ENCODE measurements at places on chromosomes 5 and 9.

- no peak for DNase-seq
These were observed 193.1 kb downstream of the PAX5 start for GRCh38 chr9:36840898-36841536.

GRCh38 chr9:98315551-98316060 lies 60.2 kb upstream of the TBC1D2 start:
- peak; percentile 29 for DNase-seq

GRCh38 chr5:8196061-8196460 lies 327.1 kb downstream of the MTRR start:
- DNase-seq = no peak

- DNase-seq = no peak
These were observed 157.5 kb upstream of the IER5L start for GRCh38 chr9:129335464-129336129.

GRCh38 chr5:150139334-150139733 lies 16.3 kb downstream of the PDGFRB start:
- no peak for DNase-seq

- DNase-seq = no peak
These were observed 709 bp upstream of the SYNPO start for GRCh38 chr5:150639751-150640150.

- DNase-seq = no peak
These were observed 15.7 kb downstream of the LPCAT1 start for GRCh38 chr5:1507961-1508658.

DNA sequence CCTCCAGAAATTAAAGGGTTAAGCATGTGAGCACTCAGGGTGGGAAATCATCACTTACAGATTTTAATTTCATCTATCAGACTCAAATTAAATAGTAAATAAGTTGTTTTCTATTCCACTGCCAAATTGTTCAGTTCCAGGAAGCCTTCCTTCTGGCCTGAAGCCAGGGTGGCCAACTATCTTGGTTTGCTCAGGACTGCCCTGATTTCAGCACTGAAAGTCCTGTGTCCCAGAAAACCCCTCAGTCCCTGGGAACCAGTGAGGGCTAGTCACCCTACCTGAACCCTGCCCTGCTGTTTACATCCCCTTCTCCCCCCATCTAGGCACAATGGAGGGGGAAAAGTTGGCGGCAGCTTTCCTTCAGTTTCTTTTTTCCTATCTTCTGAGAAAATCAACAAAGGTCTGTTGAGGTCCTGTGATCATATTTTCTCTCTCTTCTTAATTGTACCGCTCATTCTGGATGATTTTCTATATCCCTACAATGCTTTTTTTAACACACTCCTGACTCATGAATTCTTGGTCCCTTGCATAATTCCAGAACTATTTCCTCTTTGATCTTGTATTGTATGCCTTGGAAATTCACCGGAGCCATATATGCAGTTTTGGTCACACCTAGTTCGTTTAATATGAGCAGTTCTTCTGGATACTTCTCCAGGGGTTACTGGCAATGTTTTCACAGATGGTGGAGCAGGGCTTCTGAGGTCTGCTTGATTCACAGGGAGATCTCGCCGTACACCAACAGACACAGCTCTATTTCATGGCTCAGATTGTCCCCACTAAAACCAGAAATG lies 103.8 kb downstream of the MAP1B start:
- DNase-seq = no peak

DNA sequence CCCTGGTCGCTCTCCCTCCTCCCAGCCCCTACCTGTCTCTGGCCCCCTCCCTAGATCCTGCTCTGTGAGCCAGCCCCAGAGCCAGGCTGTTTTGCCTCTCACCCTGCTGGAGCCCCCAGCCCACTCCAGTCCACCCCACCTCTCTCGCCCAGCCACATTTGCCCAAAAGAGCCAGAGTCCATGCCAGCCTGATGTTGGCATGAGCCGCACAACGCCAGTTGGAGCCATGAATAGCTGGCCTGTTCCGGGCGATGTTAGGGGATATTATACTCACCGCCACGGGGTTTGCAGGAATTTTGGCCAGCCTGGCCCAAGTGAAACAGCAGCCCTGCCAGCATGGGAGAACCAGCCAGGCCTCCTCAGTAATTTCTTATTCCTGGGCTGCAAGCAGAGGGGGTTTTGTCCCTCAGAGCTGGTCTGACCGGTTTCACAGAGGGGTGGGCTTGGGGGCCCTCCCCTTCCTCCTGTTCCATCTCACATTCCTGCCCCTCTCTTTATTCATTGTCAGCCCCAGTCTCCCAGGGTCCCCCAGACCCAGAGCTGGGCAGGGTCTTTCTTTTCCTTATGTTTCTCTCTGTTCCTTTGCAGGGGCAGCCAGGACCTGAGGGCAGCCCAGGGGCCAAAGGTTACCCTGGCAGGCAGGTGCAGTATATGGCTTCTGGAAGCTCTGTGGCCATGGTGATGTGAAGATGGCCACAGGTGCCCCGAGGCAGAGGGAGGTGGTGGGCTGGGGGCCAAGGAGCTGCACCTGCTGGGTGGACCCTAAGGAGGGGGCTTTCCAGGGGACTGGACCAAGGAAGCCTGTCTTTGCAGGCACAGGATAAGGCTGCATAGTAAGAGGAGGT lies 50.1 kb downstream of the COL27A1 start:
- DNase-seq = peak; percentile 71

Measured in substantia nigra (tissue), 51 donors.